ENCODE measurements at places on chromosomes 4 and X.

- no peak for DNase-seq
Observed at GRCh38 chrX:152912106-152912505, 14.2 kb downstream of the ZNF185 start.

DNA sequence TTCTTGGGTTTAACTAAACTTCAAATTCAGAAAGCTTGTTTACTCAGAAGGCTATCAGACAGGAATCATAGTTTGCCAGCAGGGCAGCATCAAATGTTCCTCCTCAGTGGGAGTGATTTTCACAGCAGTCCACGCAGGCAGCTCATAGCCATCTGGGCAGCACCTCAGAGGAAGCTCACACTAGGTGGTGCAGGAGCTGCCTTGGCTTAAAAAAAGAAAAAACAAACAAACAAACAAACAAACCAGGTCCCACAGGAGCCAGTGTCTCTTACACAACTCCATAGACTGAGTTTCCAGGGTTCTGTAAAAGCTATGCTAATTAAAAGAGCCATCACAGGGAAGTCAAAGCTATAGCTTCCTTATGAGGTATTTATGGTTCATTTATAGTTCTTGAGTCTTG is 10.5 kb upstream of the KLHL5 start:
- DNase-seq, result no peak

GRCh38 chr4:146146918-146147317 is 28.6 kb upstream of the LSM6 start:
- DNase-seq, result no peak

DNA sequence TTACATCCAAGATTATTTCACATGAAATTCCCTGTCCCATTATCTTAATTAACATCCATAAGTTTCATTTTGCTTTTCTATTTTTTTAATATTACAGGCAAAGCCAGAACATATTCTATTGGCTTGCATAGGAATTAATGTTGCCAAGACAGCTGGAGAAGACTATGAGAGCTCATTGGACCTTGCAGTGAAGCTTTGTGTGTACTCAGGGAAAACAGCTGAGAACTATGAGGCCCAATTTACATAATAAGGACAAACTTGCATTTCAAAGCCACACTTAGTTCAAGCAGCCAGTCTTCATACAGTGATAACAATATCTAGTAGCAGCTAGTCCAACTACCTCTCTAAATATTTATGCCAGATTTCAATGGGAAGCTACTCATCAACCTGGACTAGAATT is 134.4 kb downstream of the DDX53 start:
- DNase-seq, result no peak

DNA sequence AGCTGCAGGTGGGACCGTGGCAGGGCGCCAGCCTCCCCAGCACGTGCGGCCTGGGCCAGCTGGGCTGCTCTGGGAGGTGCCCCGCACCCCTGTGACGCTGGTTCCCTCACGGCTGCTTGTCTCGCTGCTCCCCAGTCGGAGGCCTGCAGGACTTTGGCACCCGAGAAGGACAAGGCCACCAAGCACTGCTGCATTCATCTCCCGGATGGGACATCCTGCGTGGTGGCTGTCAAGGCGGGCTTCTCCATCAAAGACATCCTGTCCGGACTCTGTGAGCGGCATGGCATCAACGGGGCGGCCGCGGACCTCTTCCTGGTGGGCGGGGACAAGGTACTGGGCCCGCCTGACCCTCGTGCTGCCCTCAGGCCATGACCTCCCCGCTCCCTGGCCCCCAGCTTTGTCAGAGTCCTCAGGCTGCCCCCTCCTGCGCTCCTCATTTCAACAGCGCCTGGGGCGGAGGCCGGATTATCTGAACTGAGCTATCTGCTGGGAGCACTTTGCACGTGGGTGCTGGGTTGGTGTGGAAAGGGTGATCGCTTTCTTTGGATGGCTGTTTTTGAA is 19.4 kb upstream of the HGFAC start:
- DNase-seq, result no peak

DNA sequence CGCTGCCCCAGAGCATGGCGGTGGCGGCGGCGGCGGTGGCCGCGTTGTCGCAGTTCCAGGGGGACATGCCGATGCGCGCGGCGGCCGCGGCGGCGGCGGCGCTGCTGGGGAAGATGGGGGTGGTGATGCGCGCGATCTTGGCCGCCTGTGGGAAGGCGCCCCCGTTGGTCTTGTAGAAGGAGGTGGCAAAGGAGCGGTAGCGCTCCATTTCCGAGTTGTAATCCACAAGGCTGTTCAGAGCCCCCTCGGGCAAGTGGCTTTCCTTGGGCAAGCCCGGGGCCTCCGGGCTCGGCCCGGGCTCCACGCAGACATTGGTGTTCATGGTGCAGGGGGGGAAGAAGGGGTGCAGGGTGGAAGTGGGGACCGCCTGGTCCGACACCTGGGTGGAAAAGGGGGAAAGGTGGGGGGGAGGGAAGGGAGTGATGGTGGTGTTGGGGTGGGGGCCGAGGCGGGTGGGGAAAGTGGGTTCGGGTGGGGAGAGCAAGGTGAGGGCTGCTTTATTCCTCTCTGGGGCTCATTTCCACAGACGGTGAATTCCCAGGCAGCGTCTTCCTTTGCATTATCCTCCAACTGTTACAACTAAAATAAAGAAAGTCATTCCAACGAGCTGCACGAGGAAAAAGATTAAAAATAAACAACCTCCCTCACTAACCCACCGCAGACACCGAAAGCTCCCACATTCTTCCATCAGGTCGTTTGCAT is 3.1 kb downstream of the CXXC4 start:
- no peak for DNase-seq

- DNase-seq, result no peak
Observed at GRCh38 chrX:15464704-15465103, 28.4 kb downstream of the PIR start.

- no peak for DNase-seq
Observed at GRCh38 chr4:38109370-38109769, 149.2 kb downstream of the PTTG2 start.

Measured in CD8-positive, alpha-beta T cell (primary cell).